Mesothelial cell of epicardium (in vitro differentiated cells): ENCODE measurements at places on chromosomes 12 and 14. TPM values are rescaled to one million over a fixed set of nuclear protein-coding genes. Genes with fewer than 3 reads are reported as not detected.

Gene XRCC3
- total RNA-seq: 17.0 to 19.7 TPM (median 19.2 TPM) in 3 replicates

Gene NAV3
- total RNA-seq: 17.2 to 28.7 TPM (median 20.2 TPM) in 3 replicates

Gene TAS2R50
- total RNA-seq: 3.3 to 3.4 TPM (median 3.3 TPM) in 3 replicates

DNA sequence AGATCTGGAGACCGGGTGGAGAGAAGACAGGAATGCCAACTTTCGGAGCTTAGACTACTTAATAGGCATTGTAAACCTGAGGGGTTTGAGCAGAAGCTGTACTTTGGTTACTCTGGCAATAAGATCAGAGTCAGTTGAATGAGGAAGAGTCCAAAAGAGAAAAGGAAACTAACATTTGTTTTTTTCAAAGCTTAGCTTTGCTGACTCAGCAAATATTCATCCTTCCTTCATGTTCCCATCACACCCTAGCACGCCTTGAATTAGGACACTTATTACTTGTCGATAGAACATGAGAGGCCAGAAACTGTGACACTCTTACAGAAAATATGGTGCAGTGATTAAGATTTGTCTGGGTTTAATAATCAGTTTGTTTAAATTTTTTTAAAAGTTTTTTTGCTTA, 266.9 kb upstream of the ATP2B1 start:
- peaks cover 50% of the 10 kb centered on the region for H3K4me1 ChIP-seq
- H3K36me3 ChIP-seq: no peaks in the 10 kb centered on the region
- DNase-seq: no peak
- no peak overlapping the region for H3K27ac ChIP-seq
- H3K4me3 ChIP-seq: no peak overlapping the region
- no peaks in the 10 kb centered on the region for H3K27me3 ChIP-seq

- H3K27ac ChIP-seq: no peak overlapping the region
- H3K4me3 ChIP-seq: no peak overlapping the region
- H3K27me3 ChIP-seq: peaks cover 33% of the 10 kb centered on the region
Measured at GRCh38 chr12:3311027-3311402, 180.0 kb upstream of the PRMT8 start.

DNA sequence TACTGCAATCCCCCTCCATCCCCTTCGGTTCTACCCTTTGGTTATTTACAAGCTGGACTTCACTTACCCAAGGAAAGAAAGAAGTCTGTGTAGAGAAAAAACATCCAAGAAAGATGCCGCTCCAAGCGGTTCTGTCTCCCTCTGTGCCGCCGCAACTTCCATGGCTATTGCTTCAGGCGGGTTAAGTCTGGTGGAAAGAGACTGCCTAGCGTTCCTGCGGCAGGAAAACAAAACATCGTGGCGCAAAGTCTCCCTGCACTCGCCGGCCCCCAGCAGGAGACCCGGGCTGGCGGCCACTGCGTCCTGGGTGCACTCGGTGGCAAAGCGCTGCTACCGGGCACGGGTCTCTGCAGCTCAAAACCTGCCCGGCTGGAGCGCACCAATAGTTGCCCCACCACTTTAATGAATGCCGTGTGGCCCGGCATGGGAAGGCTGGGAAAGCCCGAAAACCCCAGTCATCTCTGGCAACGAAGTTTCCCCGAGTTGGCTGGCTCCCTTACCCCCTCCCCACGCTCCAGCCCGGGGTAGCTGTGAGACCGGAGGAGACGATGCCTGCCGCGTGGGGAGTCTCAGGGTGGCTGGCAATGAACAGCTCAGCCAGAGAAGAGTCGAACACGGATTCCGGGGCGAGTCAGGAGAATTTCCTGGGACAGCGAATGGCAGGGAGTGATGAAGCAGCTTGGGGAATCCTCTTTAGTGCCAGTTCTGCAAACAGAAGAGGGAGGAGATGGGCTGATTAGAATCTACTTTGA, 3.5 kb upstream of the KCNK10 start:
- DNase-seq: no peak
- no peaks in the 10 kb centered on the region for H3K36me3 ChIP-seq
- H3K4me1 ChIP-seq: peaks cover 3% of the 10 kb centered on the region
- no peak overlapping the region for H3K27ac ChIP-seq
- peaks cover 79% of the 10 kb centered on the region for H3K27me3 ChIP-seq

DNA sequence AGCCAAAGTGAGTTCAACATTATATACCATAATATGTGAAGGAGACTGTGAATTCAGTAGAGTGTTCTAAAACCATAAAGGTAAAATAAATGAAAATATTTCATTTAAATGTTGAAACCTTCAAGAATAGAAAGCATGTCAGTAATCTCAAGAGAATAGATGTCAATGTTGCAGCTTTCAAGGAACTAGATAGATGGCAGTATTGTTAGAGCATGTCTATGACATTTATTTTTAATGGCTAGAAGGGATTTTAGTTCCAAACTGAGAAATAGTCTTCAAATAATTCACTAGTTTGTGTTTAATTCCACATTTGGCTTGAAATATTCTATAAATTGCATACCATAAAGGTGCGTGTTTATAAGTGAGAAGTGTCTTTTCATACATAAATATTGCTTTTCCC, 326.5 kb downstream of the FLRT2 start:
- H3K36me3 ChIP-seq: no peaks in the 10 kb centered on the region
- no peak overlapping the region for H3K27ac ChIP-seq
- no peak overlapping the region for H3K4me3 ChIP-seq

DNA sequence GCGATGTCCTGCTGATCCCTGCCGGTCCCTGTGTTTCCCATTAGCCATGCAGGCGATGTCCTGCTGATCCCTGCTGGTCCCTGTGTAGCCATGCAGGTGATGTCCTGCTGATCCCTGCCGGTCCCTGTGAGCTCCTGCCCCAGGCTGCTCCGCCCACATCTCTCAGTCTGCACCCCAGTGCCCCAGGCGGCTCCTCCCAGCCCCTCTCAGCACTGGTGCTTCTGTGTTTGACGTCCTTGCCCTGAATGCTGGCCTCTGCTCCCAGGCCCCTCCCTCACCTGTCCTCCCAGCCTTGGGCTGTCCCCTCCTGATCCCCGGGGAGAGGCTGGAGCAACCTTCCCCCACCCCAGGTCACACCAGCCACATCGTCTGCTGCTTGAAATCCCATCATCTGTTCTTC, 41.4 kb upstream of the TEX22 start:
- no peak overlapping the region for H3K27ac ChIP-seq
- H3K4me3 ChIP-seq: no peak overlapping the region
- H3K36me3 ChIP-seq: peaks cover 13% of the 10 kb centered on the region

- no peak overlapping the region for H3K27ac ChIP-seq
- no peaks in the 10 kb centered on the region for H3K4me1 ChIP-seq
- no peak overlapping the region for H3K4me3 ChIP-seq
- H3K27me3 ChIP-seq: no peaks in the 10 kb centered on the region
Measured at GRCh38 chr14:94372021-94372605, 16.3 kb downstream of the SERPINA1 start.
